ENCODE measurements at places on chromosomes 2 and 18. TPM values are rescaled to one million over a fixed set of nuclear protein-coding genes. Genes with fewer than 3 reads are reported as not detected.

GKN1 gene
- total RNA-seq, result not detected

CLEC4F gene
- not detected for total RNA-seq

DNAJC5G gene
- not detected for total RNA-seq

CCBE1 gene
- 152 TPM for total RNA-seq

ST6GAL2 gene
- 0.42 TPM for total RNA-seq

HJURP gene
- 16.0 TPM for total RNA-seq

GRCh38 chr2:162113776-162114168 lies 38.3 kb downstream of the GCG start:
- DNase-seq, result peak; percentile 50

- DNase-seq, result no peak
These were observed 113.2 kb downstream of the ARHGEF4 start for GRCh38 chr2:130949954-130950353.

DNA sequence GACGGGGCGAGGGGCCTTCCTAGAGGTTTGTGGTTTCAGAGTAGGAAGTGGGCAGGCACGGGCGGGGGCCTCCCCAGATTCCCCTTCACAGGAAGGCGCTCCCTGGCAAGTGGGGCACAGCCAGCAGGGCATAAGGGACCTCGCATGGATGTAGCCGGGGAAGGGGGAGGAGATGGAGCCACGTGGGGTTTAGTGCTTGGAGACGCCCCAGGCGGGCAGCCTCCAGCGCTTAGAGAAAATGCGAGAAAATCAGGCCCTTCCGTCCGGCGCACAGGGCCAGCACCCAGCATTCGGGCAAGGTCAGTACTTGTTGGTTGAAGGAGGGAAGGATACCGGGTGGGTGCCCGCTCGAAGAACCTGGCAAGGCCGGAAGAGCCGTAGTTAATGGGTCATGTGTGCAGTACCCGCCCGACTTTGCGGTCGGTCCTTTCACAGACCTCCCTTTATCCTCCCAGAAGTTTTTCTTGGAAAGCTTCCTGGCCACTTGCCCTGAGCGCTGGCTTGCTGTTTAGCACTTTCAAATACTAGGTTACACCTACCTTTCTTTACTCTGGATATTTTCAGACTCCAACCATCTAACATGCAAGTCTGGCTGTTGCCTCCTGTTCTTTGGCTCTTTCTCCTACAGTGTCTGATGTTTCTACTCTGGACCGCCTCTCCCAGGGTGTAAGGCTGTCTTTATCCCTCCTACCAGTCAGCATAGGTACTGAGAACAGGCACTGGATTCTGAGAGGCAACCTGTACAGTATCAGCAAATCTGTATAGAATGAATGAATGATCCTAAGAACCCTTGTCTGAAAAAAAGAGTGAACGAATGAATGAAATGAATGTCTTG lies 78.1 kb downstream of the CIB4 start:
- DNase-seq, result no peak

DNA sequence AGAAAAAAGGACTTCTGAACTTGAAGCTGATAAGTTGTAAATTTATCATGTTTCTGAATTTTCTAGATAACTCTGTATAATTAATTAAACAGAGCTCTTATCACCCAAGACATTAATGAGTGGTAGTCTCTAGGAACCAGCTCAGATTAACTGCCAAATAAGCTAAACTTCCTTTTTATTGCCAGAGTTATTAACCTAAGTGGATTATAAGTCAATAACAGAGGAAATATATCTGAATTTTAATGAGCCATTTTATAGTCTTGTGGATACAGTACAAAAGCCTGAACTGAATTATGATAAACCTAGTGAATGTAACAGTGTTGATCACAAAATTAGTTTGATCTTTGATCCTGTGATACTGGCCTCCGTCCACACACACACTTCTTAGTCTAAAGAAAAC lies 111.5 kb downstream of the COMMD1 start:
- no peak for DNase-seq

- no peak for DNase-seq
These were observed 111.0 kb downstream of the B3GNT2 start for GRCh38 chr2:62306751-62307468.

DNA sequence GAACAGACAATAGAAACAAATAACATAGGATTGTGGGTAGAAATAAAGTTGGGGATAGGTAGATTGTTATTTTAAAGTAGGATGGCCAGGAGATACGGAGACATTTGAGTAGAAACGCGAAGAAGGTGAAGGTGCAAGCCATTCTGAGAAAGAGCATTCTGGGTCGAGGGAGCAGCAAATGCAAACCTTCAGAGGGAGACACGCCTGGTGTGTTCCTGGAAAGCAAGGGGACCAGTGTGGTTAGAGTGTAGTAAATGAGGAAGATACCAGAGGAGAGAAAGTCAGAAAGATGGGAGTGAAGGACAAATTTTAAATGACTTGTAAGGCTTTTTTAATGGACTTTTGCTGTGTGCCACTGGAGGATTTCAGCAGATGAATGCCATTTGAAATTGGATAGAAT lies 1.7 kb downstream of the CYP20A1 start:
- no peak for DNase-seq

DNA sequence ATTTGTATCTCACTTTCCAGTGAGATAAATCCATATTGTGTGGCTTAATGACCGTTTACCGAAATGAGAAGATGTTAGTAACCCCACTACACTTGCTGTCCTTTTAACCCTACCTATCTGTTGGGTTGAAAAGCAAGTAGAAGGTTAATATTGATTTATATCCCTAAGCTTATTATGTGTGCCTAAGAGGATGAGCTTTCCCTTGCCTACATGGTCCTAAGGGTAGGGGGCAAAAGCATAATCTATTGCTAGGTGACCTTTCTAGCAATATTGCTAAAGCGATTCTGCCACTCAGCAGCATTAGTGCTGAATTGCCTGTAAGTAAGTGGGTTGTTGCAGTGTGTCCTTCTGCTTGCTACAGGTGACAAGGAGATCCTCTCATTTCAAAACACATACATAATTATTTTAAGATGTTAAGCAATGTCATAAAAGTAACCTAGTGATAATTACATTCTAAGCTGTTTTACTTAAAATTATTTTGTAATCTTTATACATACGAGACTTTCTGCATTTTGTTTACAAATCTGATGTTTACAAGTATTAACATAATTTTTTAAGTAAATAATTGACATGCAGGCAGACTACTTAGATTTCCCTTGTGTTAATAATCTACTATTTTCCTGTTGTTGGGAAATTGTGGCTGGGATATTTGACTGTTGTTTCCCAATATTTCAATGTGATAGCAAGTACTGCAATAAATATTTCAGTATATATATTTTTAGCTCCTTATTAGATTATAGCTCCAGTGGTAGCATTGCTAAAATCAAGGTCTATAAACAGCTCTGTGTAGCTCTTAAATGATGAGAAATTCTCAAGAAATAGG lies 49.1 kb upstream of the CABYR start:
- DNase-seq, result no peak

DNA sequence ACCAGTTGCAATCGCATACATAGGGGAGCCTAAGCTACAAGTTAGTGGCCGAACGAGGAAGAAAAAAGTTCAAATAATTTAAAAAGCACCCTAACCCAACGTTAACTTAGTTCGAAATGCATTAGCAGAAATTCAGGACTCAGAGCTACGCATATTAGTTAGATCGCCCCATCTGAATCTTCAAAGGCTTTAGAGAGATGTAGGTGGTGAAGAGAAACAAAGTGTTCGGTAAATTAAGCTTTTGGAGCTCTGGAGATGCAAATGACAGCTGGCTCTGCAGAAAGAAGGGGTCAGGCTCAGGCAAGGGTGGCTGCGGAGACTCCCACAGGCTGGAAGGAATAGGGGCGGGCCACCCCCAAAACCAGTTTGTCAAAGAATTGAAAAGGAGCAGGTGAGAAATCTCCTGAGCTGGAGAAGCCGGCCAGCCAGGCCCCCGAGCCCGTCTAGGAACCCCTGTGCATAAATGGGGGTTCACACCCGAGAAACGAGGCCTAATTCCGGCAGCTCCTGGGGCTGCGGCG lies 621 bp downstream of the TXNL1 start:
- no peak for DNase-seq

- DNase-seq, result no peak
These were observed 58.9 kb upstream of the CTNNA2 start for GRCh38 chr2:79453918-79454317.

DNA sequence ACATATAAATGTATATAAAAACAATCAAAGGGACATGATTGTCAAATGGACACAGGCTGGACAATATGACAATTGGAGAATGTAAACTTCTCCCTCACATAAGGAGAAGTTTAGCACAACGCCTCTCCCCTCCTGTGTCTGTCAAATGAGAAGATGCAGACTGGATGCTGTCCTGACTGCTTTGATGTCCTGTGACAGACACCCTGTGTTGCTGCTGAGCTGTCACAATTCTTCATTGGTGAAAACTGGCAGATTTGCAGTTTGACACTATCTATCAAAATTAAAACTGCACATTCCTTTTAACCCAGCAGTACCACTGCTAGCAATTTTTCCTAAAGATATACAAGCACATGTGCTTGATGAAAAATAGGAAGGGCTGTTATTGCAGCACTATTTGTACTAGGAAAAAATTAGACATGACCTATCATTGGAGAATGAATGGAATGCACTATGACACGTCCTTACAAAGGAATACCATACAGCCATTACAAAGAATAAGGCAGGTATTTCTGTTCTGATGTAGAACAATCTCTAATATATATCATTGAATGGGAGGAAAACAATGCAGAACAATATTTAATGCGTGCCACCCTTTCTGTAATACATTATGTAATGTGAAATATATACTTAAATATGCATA lies 12.4 kb downstream of the DPYSL5 start:
- DNase-seq, result no peak

GRCh38 chr2:211455216-211455841 lies 898.9 kb downstream of the CPS1 start:
- DNase-seq, result peak; percentile 27
